ENCODE measurements at places on chromosomes 7 and 10. TPM values are rescaled to one million over a fixed set of nuclear protein-coding genes. Genes with fewer than 3 reads are reported as not detected.

ITGB8 gene
- total RNA-seq: 3.6 TPM

PYROXD2 gene
- 4.2 TPM for total RNA-seq

DNA sequence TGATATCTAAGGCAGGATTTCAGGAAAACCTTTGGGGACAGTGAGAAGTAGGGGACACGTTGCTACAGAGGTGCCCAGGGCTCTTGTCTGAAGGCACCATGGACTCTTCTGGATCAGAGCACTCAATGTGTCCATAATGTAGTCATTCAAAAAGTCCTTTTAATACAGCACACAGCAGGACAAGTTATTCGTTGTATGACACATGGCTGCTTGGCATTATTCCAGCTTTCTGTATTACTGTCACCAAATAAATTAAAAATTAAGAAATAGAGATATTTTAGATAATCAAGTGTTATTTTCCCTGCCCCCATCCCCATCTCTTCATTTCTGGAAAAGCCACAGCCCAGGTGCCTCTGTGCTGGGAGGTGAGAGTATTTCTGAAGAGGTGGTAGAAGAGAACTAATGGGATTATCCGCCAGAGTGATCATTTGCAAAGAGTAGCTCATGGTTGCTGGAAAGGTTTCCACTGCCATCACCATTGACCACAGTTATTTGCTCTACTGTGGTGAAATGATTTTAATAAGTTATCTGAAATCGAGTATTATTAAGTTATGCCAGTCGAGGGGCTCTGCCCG lies 83.0 kb downstream of the CXCL12 start:
- no peak overlapping the region for H3K27ac ChIP-seq
- no peak overlapping the region for H3K4me3 ChIP-seq
- no peaks in the 10 kb centered on the region for H3K36me3 ChIP-seq
- H3K4me1 ChIP-seq: no peaks in the 10 kb centered on the region

- H3K36me3 ChIP-seq: no peaks in the 10 kb centered on the region
- no peak overlapping the region for H3K27ac ChIP-seq
- no peak for DNase-seq
- no peak overlapping the region for H3K4me3 ChIP-seq
- H3K4me1 ChIP-seq: no peaks in the 10 kb centered on the region
Observed at GRCh38 chr7:79930604-79931003, 204.0 kb upstream of the GNAI1 start.

ANKRD2 gene
- total RNA-seq: not detected

DNA sequence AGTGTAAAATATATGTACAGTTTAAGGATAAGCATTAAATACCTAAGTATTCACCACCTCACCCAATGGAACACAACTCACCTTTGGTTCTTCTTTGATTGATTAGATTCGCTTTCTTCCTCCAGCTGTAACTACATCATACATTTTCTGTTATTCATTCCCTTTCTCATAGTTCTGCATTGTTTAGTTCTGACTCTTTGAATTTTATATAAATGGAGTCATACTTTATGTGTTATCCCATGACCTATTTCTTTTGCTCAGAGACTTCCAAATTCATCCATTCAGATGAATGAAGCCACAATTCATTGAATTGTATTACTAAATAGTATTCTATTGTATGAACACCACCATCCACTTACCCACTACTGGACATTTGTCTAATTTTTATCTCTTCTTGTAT lies 12.3 kb downstream of the THNSL1 start:
- no peaks in the 10 kb centered on the region for H3K27me3 ChIP-seq
- H3K36me3 ChIP-seq: no peaks in the 10 kb centered on the region
- H3K4me3 ChIP-seq: no peak overlapping the region

- no peak overlapping the region for H3K27ac ChIP-seq
- H3K4me3 ChIP-seq: no peak overlapping the region
- no peaks in the 10 kb centered on the region for H3K27me3 ChIP-seq
- no peaks in the 10 kb centered on the region for H3K36me3 ChIP-seq
Observed at GRCh38 chr7:17359610-17360009, 61.2 kb downstream of the AHR start.

DNA sequence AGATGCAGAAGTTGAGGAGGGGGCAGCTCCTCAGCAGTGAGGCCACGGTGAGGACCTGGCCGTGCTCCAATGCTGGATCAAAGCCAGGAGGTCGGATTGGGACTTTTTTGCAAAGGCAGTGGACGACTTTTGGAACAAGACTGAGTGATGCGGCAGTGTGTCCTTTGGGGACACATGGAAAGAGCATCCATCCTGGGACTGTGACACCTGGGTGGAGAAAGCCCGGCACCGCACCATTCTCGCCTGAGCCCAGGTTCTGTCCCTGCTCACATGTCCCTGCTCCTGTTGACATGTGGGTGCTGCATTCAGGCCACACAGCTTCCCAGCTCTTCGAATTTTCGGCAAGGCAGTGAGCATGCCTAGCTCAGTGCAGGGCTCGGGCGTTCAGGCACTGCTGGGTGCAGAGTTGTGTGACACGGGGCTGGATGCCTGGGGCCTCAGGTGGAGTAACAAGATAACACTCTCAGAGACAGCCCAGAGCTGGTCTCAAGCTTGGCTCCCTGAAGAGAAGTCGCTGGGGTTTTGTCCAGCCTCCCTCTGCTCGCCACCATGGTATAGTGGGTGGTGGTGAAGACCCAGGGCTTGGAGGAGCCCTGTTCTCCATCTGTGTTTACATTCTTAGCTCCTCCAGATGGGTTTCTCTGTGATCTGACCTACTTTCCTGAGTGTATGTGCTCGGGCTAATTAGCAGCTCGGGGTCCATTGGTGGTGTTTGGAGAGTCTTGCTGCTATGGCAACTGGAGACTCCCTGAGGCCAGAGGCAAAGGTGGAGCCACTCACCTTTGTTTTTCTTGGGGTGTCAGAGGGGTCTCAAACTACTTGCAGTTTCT lies 111.7 kb upstream of the BTBD16 start:
- no peak overlapping the region for H3K27ac ChIP-seq
- peaks cover 22% of the 10 kb centered on the region for H3K4me1 ChIP-seq
- no peak overlapping the region for H3K4me3 ChIP-seq
- no peaks in the 10 kb centered on the region for H3K36me3 ChIP-seq
- no peaks in the 10 kb centered on the region for H3K27me3 ChIP-seq
- DNase-seq: no peak

All from H1 (cell line).